ENCODE measurements at places on chromosomes 2 and 18.

- DNase-seq = no peak
These were observed 206.0 kb downstream of the AGPS start for GRCh38 chr2:177598326-177599138.

DNA sequence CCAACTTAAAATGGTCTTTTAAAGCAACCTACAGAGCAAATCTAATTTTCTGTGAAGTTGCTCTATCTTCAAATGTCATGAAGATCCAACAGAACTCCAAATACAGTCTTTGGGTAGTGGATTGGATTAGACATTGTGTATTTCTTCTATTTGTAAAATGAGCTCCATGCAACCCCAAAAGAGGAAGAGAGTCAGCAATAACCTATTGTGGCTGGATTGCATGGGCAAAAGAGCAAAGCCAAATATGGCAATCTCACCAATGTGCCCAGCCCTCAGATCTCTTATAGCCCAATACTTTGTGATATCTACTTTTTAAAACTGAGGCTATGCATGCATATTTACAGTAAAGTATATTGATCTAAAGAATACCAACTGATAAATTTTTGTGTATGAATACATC is 146.3 kb downstream of the TXNL1 start:
- DNase-seq = no peak

DNA sequence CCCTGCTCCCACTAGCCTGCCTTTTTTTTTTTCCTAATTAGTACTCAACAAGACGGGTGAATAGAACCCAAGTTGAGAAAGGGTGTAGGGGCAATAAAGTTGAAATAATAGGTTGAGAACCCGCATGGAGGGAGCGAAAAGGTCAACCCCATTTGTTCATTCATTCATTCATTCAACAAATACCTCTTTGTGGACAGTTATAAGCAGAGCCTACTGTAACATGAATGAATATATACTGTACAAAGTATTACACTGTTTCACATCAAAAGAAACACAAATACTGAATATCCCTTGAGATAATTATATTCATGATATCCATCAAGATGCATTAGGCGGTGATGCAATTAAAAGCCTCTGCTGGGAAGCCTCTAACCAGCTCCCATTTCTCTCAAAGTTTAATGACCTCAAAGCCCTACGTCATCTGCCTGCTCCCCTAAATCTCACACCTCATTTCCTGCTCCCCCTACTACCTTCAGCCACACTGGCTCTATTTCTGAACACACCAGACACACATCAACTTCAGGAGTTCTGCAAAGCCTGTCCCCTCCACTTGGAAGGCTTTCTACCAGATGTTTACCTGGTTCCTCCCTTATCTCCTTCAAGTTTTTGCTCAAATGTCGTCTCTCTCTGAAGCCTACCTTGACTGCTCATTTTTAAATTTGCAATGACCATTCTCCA is 1.4 kb upstream of the NBAS start:
- DNase-seq = no peak

- DNase-seq = peak; percentile 53
These were observed 99.1 kb upstream of the PELI1 start for GRCh38 chr2:64243081-64244036.

GRCh38 chr18:9135912-9136314 is 668 bp upstream of the ANKRD12 start:
- peak; percentile 19 for DNase-seq
